Ecto neural progenitor cell (in vitro differentiated cells): ENCODE measurements at places on chromosomes 4 and X.

GRCh38 chr4:74516303-74516702, 71.4 kb downstream of the AREG start:
- DNase-seq, result no peak

GRCh38 chr4:40606239-40606767, 23.4 kb downstream of the RBM47 start:
- no peak for DNase-seq

DNA sequence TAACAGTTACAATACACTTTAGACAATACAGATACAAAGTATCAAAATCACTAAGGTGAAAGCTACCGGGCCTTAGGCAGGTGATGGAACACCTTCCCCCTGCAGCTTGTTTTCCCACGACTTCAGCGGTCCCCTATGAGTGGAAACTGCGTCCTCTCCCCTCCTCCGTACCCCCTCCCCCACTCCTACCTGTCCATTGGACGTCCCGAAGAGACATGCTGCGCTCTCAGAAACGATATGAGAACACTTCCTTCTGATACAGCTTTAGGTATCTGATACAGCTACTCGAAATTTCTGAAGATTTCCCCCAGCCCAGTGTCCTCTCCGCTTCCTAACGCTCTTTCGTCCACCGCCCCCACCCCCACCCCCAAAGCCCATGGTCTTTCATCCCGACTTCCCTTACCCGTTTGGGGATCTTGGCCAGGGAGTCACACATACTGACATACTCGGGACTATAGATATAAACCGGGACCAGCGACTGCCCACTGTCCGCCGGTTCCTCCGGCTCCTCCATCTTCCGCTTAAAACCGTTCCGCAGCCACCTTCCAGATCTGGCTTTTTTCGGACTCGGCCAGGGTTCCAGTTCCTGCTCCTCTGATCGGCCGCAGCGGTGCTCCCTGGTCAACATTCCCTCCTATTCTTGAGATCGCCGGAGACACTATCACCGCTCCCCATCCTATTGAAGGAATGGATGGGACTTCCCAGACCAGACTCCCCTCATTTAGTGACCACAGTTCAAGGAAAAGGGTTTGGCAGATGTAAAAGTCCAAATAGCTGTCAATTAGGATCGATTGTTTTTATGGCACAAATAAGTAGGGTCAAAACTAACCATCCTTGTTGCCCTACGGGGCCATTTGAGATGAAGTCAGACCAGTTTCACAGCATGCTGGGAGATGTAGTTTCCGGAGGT, at the start of gene HDAC8:
HDAC8 (minus strand) TSS at position 596 of the 910 bp plus-strand sequence; CDS start at position 514, 82 bp downstream.
- peak; percentile 74 for DNase-seq

DNA sequence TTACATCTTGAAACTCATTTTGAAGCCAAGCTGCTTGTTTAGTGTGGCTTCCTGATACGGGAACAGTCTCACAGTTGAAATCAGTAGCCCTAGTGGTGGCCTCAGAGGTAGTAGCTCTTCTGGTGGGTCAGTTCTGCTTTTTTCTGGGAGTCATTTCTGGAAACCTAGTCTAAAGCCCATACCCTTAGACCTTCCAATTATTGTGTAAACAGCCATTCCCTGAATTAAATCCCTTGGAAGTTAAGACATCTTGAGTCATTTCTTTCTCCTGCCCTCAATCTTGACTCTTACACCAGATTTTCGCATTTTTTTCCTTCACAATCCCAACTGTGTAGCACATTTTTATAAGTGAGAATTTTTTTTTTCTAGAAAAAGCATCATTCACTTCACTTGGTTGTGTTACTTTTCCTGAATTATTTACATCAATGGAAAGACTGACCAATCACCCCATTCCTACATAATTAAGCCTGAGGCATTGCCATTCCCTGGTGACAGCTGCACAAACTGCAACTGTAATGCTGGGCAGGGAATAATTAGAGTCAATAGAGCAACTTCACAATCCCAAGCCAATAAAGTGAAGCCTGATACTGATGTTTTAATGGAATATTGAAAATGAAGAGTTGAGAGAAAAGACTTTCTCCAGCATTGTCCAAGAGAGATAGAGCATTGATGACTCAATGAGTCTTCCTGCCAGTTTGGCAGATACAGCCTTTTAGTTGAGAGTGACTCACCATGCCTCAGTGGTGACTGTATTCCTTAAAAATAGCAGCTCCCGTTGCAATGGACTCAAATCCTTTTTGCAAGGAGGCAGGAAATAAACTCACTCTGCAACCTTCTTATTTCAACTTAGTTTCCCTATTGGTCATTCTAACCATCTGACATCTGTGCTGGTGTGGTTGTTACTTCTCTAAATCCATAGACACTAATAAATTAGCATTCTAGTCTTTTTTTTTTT, 13.0 kb upstream of the SEPSECS start:
- no peak for DNase-seq

DNA sequence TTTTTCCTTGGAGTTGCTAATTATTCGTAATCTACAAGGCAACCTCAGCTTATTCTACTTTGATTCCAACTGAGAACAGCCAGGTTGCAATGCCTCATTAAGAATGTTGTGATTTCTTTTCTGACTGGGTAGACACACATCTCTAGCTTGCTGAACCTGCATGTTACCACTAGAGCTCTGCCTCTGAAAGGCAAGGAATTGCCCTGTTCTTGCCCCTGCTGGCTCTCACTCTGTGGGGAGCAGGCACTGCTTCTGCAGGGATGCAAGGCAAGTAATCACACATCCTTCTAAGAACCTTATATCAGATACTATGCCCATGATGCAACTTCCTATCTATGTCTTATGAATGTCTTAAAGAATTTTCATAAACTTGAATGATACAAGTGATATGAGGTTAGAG, 503.2 kb downstream of the PACRGL start:
- no peak for DNase-seq

DNA sequence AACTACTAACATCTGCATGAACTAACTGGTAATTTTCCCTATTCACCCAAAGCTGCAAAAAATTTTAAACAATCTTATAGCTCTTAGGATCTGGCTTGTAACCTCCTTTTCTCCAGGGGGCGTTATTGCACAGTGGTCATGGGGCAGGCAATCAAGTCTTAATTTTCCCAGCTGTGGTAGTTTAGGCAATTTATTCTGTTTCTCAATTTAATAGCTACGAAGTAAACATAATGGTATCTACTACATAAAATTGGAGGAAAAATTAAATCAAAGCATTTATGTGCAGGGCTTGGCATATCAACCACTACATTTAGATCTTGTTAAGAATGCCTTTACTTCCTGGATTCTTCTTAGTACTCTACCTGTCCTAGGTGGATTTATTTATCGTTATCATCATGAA, 137.4 kb upstream of the GUCY1A1 start:
- DNase-seq, result no peak

- DNase-seq, result peak; percentile 82
Observed at GRCh38 chrX:153971124-153971449, 531 bp downstream of the HCFC1 start.
